ENCODE measurements at places on chromosomes 6 and 20. TPM values are rescaled to one million over a fixed set of nuclear protein-coding genes. Genes with fewer than 3 reads are reported as not detected.

FAM120B gene
- total RNA-seq: 14.9 TPM

DNA sequence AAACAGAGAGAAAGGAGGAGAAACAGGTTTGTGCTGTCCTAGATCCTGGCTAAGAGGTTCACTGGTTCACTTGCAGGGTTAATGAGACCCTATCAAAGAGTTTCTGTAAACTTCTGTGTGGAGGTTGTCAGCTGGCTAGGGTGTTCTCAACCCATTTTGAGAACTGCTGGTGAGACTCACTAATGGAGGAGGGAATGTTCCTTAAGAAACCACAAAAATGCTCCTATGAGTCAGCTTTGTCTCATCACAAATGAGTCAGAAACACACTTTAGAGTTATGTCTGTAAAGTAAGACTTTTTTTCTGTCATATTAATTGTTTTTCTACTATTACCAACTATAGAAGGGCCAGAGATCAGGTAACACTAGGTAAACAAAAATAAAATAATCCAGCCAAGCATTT, 884.4 kb downstream of the PHF3 start:
- DNase-seq: peak; percentile 73

GRCh38 chr6:13194852-13195251, 133.5 kb downstream of the TBC1D7 start:
- peak; percentile 62 for DNase-seq

CAGE1 gene
- not detected for total RNA-seq

ANGPT4 gene
- total RNA-seq: not detected

DNA sequence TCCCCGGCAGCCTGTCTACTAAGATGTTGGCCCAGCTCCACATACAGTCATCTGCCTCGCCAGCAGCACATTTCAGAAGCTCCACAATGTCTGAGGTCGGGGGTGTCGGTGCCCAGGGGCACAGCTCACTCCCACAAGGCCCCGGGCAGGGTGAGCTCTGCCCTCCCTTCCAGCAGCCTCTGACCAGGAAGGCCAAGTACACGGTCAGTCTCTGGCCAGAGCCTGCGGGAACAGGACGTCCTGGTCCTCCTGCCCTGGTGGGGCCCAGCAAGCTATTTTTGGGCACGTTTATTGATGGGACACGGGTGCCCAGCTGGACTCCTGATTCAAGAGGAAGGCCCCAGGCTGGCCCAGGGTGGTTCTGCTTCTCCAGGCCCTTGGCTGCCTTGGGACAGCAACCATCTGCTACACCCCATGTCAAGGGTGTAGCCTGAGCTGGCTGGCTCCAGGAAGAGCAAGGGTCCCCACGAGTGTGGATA, 114.9 kb upstream of the PTPN1 start:
- DNase-seq: peak; percentile 90

GRCh38 chr6:156998794-156999330, 221.7 kb downstream of the ARID1B start:
- no peak for DNase-seq

DNA sequence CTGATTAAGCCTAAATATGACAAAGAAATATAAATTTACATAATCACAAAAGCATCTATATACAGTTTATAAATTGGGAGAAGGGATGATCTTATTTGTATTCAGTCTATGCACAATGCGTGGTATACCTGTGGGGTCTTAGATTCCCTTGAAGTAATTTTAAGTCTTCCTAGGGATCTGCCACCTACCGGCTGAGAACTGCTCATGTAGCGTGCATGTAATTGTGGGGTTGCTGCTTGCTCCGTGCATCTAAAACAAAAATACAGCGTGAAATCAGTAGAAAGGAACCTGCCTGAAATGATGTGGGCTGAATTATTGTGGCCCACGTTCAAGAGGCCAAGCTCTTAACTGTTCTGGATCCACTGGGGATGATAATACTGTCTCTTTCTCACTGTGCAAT, 187.3 kb downstream of the MBOAT1 start:
- DNase-seq: no peak

PAQR8 gene
- total RNA-seq: 2.7 TPM

DNA sequence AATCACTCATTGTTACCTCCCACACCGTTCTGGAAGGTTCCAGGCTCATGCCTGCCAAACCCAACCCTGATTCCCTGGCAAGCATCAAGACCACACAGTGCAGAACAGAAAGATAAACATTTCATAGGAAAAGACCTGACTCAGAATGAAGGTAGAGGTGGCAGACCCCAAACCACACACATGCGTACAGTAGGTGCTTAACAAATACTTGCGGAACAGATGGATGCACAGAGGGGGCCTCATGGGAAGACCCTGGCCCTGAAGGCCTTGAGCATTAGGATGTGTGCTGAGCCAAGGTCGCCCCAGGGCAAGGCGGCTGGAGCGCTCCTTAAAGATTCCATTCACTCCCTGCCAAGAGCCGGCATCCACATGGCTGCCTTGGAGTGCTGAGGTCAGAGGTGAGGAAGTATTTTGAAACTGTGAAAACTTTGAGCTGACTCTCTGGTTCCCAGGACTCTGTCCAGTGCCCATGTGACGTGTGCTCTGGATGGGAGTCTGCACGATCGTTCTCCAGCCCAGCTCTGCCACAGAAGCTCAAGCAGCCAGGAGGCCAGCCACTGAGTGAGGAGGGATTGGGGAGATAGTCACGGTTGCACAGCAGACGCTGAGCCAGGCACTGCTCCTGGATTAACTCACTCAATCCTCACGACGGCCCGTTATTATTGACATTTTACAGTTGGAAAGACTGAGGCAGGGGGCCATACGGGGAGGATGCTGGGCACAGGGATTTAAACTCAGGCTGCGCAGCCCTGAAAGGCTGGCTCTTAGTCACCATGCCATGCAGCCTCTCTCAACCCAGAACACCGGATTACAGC, 65.5 kb upstream of the AFDN start:
- peak; percentile 7 for DNase-seq

HLA-DQB1 gene
- total RNA-seq: not detected

GRCh38 chr6:41976794-41977484, 35.3 kb upstream of the CCND3 start:
- peak; percentile 9 for DNase-seq

DNA sequence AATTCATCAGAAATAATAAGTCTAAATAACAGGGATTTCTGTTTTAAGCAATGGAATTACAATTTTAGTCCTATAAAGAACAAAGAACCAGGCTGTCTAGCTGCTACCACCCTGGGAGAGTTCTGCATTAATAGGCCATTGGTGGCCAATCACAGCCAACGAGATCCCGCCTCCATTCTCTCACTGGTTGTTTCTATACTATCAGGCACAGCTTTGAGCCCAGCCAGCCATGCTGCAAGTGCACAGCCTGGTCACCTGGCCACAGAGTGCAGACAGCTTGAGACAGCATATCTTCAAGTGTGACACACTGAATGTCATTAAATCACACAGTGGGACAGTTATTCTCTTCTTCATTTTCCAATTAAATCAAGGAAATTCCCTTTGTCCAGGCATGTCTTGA, 16.1 kb upstream of the RAB22A start:
- DNase-seq: no peak

DNA sequence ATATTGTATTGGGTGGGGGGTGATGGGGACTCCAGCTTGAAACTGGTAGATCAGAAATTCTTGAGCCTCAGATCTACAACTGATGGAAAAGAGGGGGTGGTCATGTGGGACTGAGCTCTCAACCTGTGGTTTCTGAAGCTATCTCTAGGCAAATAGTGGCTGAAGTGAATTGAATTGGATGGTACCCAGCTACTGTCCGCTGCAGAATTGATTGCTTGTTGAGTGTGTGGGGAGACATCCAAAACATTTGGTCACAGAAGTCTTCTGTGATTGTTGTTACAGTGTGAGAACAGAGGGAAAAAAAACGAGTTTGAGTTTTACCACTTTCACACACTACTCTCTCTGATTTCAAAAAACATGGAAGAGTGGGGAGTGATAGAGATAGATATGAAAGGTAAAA, 14.8 kb downstream of the CDS2 start:
- DNase-seq: no peak

CD83 gene
- 0.16 TPM for total RNA-seq

- DNase-seq: peak; percentile 53
Measured at GRCh38 chr6:140480852-140481251, 1106.4 kb upstream of the CITED2 start.

IDH3B gene
- 138 TPM for total RNA-seq

DNA sequence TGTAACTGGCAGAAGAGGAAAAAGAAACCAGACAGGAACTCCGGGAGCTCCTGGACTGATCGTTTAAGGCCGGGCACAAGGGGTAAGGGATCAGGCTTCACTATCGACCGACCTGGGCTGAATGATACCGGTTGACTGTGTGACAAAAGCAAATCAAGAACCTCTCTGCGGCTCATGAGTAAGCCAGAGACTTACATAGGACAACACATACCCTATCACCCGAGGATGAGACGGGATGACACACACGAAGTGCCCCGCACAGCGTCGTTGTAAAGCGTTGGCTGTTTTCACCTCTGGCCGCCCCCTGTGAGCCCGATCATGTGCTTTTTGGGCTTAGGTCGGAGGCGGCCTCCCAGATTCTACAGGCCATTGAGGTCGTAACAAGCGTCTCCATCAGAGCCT, 695 bp upstream of the TGIF2 start:
- DNase-seq: no peak

GRCh38 chr6:95197590-95197989, 379.7 kb upstream of the MANEA start:
- no peak for DNase-seq
